Fibroblast of skin of scalp (primary cell): ENCODE measurements at places on chromosomes 11 and 22.

DNA sequence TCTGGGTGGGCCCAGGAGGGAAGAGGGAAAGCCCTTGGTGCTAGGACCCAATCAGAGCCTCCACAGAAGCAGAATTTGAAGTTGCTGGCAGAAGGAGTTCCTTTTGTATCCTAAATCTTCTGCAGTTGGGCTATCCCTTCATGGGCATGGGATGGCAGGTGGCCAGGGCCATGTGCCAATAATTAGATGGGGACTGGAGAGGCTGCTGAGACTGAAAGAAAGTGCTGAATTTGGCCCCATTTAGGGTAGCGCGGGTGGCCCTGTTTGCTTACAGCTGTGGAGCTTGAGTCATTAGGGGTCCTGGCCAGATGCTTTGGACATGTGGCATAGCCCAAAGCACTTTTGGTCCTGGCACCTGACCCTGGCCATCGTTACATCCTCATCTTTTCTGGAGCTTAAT, 27.1 kb downstream of the PARVA start:
- DNase-seq = no peak

GRCh38 chr11:123560006-123560405, 94.4 kb downstream of the SCN3B start:
- DNase-seq = peak; percentile 82

DNA sequence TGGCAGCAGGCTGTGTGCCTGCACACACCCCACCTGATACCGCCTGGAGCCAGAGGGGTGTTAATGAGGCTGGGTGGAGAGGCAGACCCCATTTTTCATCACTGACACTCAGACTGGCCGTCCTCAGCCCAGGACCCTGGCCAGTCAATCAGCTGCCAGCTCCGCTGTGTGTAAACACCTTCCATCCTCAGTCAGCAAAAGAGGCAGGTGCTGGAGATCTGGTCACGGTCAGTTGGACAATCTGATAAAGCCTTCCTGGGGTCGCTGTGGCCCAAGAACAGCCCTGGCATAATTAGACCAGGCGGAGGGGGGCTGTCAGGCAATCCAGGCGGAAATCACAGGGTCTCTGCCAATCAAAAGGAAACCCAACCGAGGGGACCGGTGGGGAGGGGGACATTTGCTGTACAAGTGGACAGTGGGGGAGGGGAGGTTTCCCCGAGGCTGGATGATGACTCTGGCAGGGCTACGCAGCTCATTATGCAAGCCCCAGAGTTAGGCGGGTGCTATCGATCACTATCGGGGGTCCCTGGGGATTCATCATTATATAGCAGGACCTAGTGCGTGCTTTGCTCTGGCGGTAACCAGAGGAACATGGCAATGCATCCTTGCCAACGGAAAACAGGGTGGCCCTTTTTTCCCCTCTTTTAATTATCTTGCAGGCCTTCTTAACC, 72.9 kb downstream of the ABTB2 start:
- no peak for DNase-seq

- DNase-seq = no peak
Measured at GRCh38 chr11:17013548-17014320, 480 bp downstream of the PLEKHA7 start.

- DNase-seq = no peak
Measured at GRCh38 chr11:61611309-61611708, 30.4 kb upstream of the SYT7 start.

DNA sequence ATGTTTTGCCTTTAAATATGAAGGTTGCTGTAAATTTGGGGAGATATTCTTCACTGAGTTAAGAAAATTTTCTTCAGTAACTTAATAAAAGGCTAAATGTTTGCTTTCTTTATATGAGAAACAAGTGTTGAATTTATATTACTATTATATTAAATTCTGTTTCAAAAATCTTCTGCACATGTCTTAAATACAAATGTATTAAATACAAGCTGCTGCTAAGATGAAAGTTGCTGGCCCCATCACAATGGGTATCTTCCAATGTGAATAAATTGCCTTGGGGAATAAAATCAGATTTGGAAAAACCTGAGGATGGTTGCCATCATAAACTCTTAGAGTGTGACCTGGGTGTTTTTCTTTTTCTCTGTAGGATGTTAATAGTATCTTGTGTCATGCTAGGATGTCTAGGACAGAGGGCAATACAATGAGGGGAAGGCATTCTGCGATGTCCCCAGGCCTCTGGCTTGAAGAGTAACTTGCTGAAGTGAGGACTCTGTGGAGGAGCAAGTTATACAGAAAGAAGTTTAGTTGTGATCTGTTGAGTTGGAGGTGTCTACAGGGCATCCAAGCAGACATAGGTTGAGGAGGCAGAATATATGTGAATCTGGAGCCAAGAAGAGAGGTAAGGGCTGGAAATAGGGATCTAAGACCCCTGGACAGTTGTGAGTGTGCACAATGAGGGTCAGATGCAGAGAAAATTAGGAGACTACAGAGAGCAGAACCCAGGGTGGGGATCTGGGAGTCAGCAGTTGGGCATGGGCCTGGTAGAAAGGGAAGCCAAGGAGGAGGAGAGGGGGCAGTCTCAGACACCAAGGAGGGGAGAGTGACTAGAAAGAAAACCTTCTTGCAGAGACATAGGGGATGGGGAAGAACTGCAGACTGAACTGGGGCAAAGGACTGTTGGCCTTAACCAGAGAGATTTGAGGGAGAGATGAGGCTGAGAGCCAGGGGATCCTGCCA, 4.8 kb downstream of the IGLL5 start:
- DNase-seq = no peak

DNA sequence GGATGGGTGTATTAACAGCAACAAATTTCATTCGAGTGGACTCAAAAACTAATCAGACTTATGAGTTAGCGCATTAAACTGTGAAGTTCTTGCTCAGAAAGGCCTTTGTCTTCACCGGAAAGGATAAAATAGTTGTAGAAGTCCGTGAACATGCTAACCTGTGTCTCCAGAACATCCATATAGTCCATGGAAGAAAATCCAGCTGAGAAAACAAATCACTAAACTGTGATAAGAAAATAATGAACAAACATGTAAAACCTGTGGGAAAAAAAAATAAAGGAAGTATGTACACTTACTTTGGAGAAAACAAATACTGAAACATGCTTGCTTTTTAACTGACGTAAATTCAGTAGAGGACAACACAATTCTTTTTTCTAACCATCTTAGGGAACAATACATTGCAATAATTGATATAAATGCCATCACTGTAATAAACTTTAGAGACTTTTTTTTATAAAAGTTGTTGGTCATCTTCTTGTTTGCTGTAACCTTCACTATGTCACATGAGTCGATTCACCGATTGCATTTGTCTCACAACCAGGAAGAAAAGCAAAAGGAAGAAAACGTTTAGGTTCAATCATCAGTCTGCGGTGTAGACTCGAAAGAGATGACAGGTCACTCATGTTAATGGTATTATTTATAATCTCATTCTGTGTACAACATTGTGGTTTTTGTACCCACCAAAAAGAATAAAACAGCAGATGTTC, 41.9 kb downstream of the MSANTD4 start:
- no peak for DNase-seq

DNA sequence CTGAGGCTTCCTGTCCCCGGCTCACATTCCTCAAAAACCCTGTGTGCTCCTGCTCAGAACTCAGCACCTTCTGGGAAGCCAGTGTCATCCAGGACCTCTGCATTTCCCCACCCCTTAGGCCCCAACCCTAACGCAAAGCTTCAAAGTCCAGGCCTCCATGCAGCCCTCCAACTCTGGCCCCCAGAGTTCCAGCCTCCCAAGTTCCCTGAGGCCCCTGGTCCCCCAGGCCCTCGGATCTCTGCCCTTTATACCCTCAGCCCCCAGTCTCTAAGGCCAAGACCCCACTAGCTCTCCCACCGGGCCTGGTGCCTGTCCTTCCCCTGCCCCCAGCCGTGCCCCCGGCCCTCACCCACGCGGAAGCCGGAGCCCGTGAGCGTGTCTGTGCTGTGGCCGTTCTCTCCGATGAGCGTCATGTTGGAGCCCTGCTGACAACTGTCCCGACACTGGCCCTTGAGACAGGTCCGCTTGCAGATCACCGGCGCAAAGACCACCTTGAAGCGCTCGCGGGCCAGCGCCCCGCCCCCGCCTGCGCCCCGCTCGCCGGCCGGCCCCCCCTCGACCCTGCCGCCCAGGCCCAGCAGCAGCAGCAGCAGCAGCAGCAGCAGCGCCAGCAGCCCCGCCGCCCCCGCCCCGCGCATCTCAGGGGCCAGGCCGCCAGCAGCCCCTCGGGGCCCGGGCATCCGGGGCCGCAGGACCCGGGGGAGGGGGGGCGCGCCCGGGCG, 718 bp downstream of the LTBP3 start:
- DNase-seq = no peak

DNA sequence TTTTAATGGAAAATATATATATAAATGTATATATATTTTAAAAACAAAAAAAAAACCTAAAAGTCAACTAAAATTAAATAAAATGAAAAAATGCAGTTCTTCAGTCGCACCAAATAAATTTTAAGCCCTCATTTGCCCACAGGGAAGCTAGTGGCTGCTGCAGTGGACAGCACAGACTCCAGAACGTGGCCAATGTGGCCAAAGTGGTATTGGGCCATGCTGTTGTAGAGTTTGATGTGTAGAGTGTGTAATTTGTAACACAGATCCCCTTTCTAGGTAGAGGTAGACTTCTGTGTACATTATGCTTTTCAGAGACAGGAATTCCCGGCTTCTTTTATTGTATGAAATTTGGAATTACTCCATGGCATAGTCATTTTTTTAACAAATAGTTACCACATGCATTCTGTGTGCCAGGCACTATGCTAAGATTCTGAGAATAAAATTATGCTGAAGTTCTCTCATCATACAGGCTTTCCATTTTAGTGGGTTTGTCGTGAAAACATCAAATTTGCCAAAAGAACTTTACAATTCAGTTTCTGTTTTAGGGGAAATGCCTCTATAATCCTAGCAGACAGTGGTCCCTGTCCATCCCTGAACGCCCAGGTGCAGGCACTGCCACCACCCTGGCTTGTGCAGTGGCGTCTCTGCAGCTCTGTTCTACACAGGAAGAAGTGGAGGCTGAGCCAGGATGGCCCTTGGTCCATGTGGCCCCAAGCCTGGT, 68.5 kb downstream of the MED15 start:
- DNase-seq = no peak
